ENCODE measurements at places on chromosomes 4 and X.

- no peak for DNase-seq
Measured at GRCh38 chrX:9647431-9647830, 118.2 kb downstream of the GPR143 start.

GRCh38 chrX:44228621-44229020 is 114.9 kb downstream of the EFHC2 start:
- DNase-seq, result no peak

- peak; percentile 62 for DNase-seq
Measured at GRCh38 chr4:82798168-82799005, at the start of gene SCD5. TSS of gene SCD5 (minus strand) at chr4:82798796. CDS start at chr4:82798537, 259 bp downstream.

DNA sequence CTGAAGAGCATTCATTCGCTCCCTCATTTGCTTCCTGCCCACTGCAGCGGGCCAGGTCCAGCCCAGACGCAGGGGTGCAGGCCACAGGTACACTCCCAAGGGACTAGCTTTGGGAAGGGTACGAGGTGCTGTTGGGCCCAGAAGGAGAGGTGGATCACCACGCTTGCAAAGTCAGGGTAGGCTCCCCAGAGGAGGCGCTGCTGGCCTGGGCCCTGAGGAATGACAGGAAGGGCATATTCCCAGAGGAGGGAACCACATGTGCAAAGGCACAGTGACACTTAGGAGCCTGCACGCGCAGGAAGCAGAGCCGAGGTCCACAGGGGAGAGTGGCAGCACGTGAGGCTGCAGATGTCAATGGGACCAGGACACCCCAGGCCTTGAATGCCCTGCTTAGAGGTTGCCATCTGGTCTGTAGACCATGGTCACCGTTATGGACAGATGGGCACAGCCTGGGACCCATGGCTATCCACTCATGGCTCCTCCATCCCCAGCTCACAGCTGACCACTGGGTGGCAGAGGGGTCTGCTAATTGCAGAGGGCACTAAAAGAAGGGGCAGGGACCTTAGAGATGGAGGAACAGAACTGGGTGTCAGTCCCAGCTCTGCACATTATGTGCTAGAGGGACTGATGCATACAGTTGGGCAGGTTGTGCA is 7.9 kb downstream of the HTRA3 start:
- no peak for DNase-seq

DNA sequence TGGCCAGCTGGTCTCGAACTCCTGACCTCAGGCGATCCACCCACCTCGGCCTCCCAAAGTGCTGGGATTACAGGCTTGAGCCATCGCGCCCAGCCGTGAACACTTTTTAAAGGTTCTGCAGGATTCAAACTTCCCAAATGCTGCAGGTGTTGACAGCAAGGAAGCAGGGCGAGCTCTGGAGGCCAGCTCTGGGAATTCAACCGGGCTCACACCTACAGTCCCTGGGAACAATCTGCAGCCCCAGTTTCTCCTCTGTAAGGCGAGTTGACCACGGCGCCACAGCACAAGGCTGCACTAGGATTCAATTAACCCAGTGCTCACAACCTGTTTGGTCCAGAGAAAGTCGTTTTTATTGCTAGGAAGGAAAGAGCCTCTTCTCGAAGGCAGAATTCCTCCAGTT is 1.6 kb downstream of the MTNR1A start:
- DNase-seq, result no peak

DNA sequence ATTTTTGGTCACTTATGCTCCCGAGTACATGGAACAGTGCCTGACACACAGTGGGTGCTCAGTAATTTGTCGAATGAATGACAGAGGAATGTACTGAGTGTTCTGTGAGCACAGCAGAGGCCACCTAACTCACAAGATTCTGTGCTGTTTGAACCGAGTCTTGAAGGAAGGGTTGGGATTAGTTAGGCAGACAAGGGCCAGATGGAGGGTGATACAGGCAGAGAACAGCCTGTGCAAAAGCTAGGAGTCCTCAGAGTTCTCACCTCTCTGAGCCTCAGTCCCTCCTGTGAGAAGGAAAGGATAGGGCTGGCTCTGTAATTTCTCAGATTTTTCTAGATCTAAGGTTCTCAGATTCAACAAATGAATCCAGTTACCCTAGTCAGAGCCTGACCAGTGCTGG is 108.8 kb downstream of the NHSL2 start:
- no peak for DNase-seq

DNA sequence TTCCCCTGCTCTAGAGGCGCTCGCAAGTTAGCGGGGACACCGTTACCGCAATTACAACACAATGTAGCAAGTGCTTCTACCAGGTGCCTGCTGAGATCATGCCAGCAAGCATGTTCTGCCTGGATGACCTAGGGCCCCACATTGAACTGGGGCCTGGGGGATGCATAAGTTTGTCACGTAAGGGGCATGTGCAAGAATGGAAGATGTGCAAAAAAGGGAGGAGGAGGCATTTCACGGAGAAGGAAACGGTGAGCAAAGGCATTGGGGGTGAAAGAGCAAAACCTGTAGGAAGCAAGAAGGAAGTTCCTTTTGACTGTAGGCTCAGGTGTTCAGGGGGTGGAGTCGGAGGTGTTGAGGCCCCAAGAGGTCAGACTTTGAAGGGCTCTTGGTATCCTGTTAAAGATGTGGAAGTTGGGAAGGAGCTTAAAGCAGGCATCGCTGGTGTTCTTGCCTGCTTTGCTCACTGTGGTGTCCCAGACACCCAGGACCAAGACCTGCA is 602 bp upstream of the SCARB2 start:
- DNase-seq, result no peak

- no peak for DNase-seq
Measured at GRCh38 chr4:114249561-114249960, 270.1 kb upstream of the ARSJ start.

GRCh38 chr4:2361366-2362265 is 56.8 kb downstream of the ZFYVE28 start:
- no peak for DNase-seq

DNA sequence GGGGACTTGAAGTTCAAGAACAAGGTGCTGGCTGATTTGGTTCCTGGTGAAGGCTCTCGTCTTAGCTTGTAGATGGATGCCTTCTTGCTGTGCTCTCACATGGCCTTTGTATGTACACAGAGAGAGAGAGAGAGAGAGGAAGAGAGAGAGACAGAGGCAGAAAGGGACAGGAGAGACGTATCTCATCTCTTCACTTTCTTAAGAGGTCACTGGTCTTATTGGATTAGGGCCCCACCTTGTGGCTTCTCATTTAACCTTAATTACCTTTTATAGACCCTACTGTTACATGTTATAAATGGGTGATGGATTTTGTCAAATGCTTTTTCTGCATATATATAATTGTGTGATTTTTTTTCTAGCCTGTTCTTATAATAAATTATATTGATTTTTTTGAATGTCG is 1444.2 kb downstream of the ADGRL3 start:
- no peak for DNase-seq

DNA sequence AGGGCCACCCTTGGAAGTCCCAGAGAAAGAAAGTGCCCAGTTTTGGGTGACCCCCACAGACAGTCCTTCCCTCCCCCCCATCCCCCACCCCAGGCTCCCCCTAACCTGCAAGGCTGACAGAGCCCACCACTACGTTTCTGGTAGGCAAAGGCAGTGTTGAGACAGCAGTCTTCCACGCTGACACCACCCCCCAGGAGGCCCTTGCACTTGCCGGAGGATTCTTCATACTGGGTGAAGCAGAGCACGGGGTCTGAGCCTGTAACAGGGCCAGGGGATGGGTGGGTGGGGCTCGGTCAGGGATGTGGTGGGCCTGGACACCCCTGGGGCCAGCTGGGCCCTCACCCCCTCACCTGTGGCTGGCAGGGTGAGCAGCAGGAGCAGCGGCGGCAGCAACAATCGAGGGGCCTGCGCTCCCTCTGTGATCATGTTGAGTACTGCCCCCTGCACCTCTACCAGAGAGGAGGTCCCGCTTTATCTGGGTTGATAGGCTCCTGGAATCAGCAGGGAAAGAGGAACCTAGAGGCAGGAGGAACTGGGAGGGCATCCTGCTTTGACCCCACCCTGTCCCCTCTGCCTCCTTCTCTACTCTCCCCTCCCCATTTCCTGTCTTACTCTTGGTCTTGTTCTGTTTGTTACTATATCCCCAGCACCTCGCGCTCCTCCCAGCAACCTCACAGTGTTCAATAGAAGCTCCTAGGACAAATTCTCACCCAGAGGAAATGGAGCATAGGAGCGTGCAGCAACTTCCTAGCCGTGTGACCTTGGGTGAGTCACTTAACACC is at the start of gene CFP:
TSS of gene CFP (minus strand) at position 512 of the 782 bp plus-strand sequence. CDS start at position 426, 86 bp downstream.
- no peak for DNase-seq

DNA sequence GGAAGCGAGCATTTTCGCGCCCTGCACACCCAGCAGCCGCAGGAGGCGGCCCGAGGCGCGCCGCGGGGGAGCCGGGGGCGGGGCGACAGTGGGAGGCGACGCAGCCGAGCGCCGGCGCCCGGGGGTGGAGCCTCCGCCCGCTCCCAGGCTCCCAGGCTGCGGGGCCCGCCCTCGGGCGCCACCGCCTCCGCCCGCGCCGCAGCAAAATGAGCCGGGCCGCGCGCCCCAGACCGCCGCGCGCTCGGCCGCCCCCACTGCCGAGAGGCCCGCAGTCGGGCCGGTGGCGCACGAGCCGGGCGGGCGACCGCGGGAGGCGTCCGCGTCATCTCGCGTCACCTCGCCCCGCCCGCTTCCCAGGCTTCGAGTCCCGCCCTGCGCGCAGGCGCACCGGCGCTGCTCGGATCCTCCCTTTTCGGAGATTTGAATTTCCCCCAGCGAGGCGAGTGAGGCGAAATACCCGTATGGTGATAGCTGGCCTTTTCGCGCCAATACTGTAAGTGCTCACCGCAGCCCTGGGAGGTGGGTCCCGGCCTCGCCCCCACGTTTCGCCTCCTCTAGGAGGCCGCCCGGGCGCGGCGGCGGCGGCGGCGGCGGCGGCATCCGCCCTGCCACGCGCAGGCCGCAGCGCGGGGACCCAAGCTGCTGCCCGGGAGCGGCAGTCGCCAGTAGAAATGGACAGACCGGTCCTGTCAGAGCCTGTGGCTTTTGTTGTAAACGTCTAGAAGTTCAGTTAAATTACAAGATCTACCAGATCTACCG is at the start of gene TMEM187:
TSS of gene TMEM187 (plus strand) at position 387 of the 759 bp plus-strand sequence. CDS start 9,309 bp downstream, outside the sequence.
- peak; percentile 93 for DNase-seq

GRCh38 chr4:86038037-86038436 is 321.8 kb downstream of the MAPK10 start:
- no peak for DNase-seq

GRCh38 chr4:10098780-10099160 is 17.8 kb downstream of the WDR1 start:
- DNase-seq, result no peak

GRCh38 chrX:49089553-49089952 is 9.9 kb upstream of the WDR45 start:
- DNase-seq, result no peak

GRCh38 chr4:149026696-149027095 is 584.5 kb upstream of the NR3C2 start:
- DNase-seq, result no peak
